ENCODE measurements at places on chromosomes 6 and 20.

- DNase-seq: no peak
Observed at GRCh38 chr6:133888929-133889556, at the start of gene TCF21. TCF21 (plus strand) TSS chr6:133889113; CDS start chr6:133889398, 285 bp downstream.

- DNase-seq: no peak
Observed at GRCh38 chr20:56429502-56429901, 17.4 kb downstream of the CASS4 start.

GRCh38 chr20:23614163-23614562 lies 8.4 kb upstream of the CST9 start:
- no peak for DNase-seq

- no peak for DNase-seq
Observed at GRCh38 chr20:7776148-7776547, 164.1 kb downstream of the HAO1 start.

- DNase-seq: no peak
Observed at GRCh38 chr6:169407325-169407724, 153.7 kb upstream of the THBS2 start.

DNA sequence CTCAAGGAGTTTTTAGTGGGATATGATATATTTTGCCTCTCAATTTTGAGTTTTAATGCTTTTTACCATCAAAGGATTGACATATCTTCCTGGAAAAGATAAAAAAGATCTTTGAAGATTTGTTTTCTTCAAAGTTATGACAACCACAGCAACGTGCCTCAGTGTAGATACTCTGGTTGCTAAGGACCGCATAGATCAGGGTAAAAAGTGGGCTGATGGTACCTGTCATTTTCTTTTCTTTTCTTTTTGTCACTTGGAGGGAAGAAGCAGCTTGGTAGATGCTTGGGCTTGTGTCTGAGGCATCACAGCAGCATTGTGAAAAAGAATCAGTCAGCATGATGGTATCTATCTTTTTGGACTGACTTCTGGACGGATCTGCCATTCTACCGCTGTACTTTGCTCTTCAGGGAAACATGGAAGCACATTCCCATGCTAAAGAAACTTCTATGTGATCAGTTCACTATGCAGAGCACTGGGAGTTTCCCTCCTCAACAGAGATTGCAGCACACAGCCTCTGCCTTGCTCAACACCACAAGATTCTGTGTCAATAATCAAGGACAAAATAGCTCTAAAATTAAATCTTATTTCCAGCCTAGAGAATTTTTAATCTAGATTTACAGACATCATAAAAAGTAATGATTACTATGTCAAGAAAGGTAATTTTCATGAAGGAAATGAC lies 54.8 kb upstream of the SGK1 start:
- no peak for DNase-seq

DNA sequence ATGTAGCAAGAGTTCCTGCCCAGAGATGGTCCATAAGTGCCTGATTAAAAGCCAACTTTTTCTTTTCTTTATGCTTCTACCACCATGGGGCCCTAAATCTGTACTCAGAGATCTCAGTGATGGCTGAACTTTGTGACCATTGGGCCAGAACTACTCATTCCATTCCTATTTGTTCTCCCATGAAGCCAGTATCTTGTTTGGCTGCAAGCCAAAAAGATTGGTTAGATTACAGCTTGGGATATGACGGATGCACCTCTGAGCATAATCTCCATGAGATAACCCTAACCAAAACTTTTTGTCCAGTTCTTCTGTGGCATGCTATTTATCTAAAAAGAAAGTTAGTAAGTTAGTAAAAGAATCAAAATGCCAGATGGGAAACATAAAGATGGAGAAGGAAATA lies 72.2 kb downstream of the PLCB4 start:
- DNase-seq: no peak

- no peak for DNase-seq
Observed at GRCh38 chr6:40505191-40505810, 81.9 kb downstream of the LRFN2 start.

GRCh38 chr6:3650959-3651697 lies 100.4 kb downstream of the PXDC1 start:
- DNase-seq: no peak

DNA sequence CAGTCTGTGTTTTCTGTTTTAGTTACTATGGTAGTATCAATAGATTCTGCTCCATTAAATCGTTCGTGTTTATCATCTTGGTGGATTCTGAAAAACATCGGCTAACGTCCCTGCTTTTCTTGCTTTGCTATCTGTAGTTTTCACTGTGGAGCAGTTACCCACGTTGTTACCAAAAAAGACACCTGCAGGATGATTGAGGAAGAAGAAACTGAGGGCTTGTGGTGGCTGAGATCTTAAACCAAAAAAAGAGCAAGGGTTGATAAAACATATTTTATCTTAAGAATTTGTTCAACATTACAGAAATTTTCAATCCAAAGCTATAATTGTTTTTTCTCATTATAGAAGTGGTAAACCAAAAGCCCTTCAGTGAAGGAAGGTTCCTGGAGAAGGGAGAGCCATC lies 166.3 kb downstream of the FARS2 start:
- no peak for DNase-seq

GRCh38 chr6:84018453-84019061 lies 15.0 kb upstream of the MRAP2 start:
- no peak for DNase-seq

GRCh38 chr6:80531681-80532619 lies 425.5 kb downstream of the BCKDHB start:
- DNase-seq: no peak

GRCh38 chr6:49551078-49551865 lies 804 bp downstream of the C6orf141 start:
- no peak for DNase-seq

- no peak for DNase-seq
Observed at GRCh38 chr6:42025066-42025844, 25.1 kb upstream of the TAF8 start.

DNA sequence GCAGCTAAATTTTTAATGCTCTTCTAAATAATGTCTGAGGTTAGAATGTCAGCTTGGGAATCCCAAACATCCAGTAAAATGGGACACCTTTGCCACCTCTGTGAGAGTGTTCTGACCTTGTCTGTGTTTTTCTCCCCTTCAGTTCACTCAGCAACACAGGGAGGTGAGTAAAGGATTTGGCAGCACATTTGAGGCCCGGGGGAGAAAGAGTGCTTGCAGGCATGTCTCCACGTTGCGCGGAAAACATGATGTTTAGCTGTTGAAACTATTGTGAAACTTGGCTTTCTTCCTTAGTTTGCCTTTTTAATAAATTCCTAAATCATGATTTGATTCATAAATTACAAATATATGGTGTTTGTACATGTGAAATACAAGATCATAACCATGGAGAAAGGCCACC lies 707.8 kb upstream of the FLRT3 start:
- DNase-seq: no peak

DNA sequence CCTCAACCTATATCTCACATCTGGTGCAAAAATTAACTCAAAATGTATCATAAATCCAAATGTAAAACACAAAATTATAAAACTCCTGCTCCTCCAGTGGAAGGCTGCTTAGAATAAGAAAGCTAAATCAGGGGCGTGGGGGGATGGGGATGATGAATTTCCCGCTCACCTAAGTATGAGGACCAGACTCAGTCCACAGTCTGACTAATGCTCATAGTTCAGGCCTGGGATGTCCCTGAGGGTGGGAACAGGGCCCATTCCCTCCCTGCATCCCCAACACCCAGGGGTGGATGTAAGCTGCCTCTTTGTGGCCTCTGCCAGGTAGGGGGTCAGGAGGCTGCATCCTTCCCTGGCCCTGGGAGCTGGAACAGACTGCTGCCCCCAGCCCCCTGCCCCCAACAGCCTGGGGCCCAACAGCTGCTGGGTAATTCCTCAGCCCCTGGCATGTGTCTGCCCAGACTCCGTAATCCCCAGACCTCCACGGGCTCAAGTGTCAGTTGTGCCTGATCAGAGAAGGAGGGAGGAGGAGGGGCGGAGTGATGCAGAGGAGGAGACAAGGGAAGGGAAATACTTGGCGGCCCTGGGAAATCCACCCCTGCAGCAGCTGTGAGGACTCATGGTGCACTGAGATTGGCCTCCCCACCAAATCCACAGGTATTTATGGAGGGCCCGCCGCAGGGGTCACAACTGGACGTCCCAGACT lies 224.5 kb downstream of the PREX1 start:
- no peak for DNase-seq

DNA sequence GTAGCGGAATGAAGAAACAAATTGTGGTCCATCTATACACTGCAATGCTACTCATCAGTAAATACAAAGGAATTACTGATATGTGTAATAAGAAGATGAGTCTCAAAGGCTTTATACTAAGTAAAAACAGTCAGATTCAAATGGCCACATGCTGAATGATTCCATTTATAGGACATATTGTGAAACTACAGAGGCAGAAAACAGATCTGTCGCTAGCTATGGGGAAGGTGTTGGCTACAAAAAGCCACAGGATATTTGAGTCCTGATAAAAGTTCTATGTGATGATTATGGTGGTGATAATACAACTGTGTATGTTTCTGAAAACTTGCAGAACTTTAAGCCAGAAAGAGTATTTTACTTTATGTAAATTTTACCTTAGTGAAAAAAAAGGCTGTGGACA lies 313.2 kb downstream of the HDGFL1 start:
- DNase-seq: no peak

- DNase-seq: no peak
Observed at GRCh38 chr6:135329851-135330803, 149.0 kb downstream of the MYB start.

DNA sequence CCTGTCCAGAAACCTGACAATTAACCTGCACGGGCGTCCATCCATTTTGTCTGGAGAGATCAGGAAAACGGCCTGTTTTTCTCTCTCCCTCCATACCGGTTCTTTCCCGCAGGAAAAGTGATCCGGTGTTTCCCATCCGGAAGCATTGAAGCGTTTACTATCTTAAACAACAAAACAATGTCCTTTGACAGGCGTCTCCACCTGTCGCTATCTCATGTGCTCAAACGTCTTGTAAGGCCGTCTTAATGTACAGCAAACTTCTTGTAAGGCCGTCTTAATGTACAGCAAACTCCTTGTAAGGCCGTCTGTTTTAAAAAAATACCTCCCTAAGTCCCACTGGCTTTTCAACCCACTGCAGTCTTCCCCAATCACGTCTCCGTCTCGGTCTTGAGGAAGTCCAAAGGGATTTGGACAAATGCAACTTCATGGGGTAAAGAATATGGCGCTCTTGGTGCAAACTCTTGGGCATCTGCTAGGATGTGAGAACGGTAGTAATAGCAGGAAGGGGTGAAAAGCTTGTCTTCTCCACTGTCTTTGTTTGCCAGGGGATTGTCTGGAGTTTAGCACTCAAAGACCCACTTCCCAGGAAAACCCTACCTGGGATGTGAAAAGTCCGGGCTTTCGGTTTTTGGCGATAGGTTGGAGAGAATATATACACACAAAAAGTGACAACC lies 29.9 kb upstream of the TRIM27 start:
- DNase-seq: no peak

GRCh38 chr6:17012421-17013225 lies 89.2 kb upstream of the STMND1 start:
- no peak for DNase-seq

DNA sequence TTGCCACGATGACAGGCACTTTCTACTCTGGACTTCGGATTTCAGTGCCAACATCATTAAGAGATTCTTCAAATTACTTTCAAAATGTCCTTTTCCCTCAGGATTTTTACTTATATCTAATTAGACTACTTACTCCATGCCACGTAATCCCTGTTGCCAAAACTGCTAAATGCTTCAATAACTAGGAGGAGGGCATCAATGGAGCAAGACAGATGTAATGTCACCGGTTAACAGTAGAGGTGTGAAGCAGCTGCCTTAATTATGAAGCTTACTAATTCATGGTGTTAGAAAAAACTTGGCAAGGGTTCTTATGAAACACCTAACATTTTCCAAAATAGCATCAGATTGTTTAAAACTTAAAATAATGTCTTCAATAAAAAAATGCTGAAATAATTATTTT lies 111.2 kb upstream of the SIM1 start:
- DNase-seq: no peak

- DNase-seq: no peak
Observed at GRCh38 chr20:49843770-49844380, 31.2 kb downstream of the SLC9A8 start.

- DNase-seq: no peak
Observed at GRCh38 chr6:142476452-142476851, 174.6 kb downstream of the ADGRG6 start.

GRCh38 chr20:1486566-1486965 lies 4.7 kb downstream of the SIRPB2 start:
- no peak for DNase-seq

GRCh38 chr20:23823621-23824324 lies 2.8 kb downstream of the CST2 start:
- DNase-seq: no peak

DNA sequence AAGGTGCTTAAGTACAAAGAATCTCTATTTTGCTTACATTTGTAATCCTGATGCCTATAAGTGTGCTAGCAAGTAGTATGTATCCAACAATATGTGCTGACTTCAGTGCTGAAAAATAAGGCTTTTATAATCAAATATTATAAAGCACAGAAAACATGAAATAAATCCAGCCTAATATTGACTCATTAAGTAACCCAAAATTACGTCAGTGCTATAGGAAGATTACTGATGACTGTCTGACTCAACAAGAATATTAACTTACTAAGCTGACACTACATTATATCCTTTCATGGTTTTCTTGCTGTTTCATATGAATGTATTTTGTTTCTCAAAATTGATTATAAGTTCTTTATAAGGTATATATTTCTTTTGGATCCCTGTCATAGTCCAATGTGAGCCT lies 76.1 kb downstream of the ME1 start:
- DNase-seq: no peak

- DNase-seq: no peak
Observed at GRCh38 chr6:113776998-113777397, 80.1 kb upstream of the MARCKS start.

GRCh38 chr20:16027686-16028085 lies 545.6 kb downstream of the KIF16B start:
- no peak for DNase-seq

DNA sequence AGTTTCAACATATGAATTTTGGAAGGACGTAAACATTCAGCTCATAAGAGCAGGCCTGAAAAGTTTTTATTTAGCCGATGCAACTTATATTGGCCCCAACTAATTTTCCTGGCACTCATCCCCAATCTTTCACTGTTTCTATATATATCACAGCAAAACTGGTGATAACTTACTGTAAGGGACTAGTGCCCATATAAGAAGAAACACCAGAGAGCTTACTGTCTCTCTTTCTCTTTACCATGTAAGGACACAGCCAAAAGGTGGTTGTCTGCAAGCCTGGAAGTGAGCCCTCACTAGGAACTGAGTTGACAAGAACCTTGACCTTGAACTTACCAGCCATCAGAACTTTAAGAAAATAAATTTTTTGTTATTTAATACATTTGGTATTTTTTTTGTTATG lies 807.4 kb upstream of the CITED2 start:
- no peak for DNase-seq

GRCh38 chr6:8245726-8246125 lies 143.4 kb upstream of the EEF1E1 start:
- no peak for DNase-seq

DNA sequence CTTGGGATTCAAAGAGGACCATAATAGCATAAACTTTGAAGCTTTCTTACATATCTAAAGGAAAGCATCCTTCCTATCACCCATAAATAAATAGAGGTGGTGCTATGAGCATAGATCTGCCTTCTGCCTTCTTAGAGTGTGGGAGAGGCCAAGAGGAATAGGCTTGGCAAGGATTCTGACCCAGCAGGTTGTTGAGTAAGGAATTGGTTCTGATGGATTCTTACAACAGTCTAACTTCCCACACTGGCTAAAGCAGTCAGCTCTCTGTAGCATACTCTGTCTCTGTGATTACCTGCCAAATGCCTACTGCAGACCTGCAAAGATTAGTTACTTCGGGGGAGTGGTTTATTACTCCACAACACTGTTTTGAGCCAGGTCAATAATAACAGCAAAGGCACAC lies 198.0 kb upstream of the RAB32 start:
- DNase-seq: no peak

- DNase-seq: no peak
Observed at GRCh38 chr6:166580076-166581050, 6.1 kb downstream of the RAMACL start.
